NCI-H1092 treated with DMSO at 0.1 percent for 48 hours (cell line): ENCODE measurements at places on chromosomes 1 and 21.

GRCh38 chr1:204113896-204114295 is 37.9 kb downstream of the ETNK2 start:
- no peak for DNase-seq

DNA sequence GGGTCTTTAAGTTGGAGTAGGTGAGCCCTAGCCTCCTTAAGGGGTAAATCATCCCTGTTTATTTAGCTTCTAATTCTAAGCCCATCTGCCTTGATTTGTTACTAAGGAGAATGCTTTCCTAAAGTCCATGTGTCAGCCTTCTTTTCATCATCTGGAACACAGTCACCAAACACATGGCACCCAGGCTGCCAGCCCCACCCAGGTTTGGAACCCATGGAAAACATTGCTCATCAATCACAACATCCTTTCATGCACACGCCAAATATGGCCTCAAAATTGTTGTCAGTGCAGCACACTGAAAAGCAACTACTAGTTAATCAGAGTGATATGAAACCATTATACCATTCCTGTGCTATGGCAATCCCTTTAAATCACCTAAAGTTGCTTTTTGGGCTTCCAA is 386.7 kb upstream of the ESRRG start:
- no peak for DNase-seq

DNA sequence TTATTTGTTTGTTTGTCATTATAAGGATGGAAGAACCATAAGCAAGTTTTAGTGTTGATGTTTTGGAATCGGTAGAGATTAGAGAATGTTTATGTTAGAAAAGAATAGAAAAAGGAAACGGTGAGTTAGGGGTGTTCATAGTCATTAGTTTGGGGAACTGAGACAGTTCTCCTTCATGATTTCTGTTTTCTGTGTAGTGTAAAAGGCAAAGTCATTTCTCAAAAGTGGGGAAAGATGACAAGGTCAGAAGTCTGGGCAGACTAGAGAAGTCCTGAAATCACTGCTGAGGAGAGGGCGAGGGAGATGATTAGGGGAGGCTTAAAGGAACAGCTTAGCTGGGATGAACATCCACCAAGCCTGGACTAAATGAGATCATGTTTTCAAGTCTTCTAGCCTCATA is 498.9 kb downstream of the TTLL7 start:
- no peak for DNase-seq

DNA sequence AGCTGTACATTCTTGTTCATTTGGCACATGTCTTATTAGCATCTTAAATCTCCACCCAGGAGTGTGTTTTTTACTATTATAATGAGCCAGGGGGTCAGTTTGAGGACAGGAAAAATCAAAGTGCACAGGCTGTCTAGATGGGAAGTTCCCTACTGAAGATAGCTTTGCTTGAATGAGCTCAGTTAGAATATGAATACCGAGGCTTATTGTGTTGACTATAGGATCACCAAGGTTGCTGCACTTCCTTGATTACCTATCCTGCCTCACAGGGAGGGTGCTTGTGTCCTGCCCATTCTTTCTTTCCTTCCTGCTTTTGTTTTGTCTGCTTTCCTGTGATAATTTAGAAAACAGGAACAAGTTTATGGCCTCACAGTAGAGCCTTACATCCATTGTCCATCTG is 16.3 kb downstream of the PHGDH start:
- DNase-seq: no peak

DNA sequence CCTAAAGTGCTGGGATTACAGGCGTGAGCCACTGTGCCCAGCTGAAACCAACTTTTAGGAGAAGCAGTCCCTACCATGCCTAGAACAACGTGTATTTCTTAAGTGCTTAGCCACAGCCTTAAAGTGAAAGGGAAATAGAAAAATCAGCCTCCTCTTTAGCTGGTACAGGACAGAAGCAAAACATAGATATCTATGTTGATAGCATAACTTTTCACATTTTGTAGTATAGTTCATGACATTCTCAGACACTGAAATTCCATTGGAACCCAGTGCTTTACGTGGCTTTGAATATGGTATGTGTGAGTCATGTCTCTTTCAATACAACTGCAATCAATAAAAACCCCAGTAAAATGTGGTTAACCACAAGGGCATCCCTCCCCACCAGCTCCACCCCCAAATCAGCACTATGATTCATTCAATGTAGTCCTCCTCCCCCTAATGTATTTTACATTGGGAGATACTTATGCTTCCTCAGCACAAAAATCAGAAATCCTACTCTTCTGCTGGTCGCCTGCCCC is 32.1 kb downstream of the TGFB2 start:
- DNase-seq: no peak

- DNase-seq: no peak
Measured at GRCh38 chr1:219039682-219040154, 134.0 kb upstream of the LYPLAL1 start.

DNA sequence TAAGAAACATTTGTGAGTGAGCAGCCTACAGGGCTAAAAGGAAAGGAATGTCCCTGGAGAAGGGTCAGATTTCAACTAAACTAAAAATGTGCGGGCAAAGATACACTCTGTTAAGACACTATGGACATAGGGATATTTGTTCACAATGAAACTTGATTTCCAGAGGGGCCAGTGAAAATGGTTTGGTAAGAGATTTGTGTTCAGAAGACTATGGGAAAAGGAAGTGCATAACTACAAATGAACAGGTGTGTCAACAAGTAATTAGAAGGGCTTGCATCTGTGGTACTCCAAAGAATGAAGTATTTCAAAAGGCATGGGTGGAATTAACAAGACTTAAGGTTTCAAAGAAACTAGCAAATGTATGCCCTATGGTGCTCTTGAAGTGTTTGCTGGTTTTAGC is 60.4 kb downstream of the NME7 start:
- peak; percentile 17 for DNase-seq

DNA sequence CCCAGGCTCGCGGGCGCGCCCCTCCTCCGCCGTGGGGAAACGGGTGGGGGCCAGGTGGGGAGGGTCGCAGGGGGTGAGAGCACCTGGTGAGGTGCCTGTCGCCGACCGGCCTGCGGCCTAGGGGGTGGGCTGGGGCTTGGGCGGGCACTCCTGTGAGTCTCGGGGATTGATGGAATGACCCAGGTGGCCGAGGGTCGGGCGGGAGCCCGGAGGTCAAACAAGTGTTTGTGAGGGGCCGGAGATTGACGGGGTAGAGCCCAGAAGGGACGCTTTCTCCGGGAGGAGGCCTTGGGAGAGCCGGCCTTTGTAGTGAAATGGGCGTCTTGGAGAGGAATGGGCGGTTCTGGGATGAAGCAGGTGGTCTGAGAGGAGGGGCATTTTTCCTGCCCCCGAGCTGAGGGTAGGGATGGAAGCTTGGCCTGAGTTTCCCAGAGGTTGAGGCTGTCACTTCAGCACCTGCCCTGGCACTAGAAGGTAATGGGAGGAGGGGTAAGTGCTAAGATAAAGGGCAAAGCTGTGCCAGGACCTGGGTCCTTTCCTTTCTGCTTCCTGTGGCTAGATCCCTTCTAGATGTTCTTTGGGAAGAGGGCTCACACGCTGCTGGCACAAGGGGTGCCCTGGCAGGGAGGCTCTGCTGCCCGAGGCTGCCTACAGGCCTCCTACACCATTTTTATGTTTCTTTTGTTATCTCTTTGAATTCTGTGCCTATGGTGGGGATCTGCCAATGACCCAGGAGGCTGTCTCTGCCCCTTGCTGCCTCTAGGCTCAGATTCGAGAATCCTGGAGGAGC is 56.1 kb downstream of the NDUFS5 start:
- DNase-seq: peak; percentile 22

DNA sequence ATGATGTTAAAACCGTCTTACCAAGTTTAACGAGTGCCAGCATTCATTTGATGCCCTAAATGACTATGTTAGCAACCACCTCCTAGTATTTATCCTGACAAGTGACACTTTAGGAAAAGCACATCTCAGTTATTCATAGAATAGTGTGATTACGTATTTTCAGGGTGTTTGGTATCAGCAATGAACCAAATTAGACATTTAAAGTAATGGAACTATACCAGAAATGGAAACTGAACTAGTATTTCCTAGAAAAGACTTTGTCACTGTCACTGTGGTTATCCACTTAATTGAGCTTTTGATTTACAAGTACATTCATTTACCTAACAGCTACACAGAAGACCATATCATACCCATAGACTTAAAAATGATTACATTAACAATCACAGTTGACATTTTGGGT is 3.6 kb upstream of the IL12RB2 start:
- DNase-seq: no peak

DNA sequence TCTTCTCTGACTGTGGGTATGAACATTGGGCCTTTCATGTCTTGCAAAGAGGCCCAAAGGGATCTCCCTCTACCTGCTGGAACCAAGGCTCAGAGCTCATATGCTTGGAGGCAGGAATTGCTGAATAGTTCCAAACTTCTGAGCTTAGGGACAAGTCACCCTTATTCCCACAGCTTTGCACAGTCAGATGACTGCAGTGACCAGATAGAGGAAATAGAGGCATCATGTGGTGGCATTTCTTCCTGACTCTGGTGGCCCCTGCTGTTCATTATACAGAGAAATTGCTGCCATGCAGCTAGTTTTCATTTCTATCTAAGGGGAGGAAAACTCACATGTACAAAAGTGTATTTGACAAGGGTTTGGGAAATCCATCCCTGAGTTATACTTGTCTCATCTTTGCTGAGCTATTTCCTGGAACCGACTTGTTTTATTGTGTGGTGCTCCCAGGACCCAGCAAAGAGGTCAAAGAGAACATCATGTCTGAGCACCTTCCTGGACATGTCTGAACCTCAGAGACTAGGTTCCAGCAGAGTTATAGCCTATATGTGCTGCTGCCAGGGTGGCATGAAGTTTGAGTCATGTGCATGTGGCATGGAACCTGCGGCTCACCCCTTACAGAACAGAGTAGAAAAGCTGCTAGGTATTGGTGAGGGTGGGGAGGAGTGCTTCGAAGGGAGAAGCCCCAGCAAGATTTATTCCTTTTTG is 131.2 kb downstream of the PIK3R3 start:
- DNase-seq: no peak

- DNase-seq: no peak
Measured at GRCh38 chr1:104807590-104807989, 1057.9 kb downstream of the AMY1C start.

DNA sequence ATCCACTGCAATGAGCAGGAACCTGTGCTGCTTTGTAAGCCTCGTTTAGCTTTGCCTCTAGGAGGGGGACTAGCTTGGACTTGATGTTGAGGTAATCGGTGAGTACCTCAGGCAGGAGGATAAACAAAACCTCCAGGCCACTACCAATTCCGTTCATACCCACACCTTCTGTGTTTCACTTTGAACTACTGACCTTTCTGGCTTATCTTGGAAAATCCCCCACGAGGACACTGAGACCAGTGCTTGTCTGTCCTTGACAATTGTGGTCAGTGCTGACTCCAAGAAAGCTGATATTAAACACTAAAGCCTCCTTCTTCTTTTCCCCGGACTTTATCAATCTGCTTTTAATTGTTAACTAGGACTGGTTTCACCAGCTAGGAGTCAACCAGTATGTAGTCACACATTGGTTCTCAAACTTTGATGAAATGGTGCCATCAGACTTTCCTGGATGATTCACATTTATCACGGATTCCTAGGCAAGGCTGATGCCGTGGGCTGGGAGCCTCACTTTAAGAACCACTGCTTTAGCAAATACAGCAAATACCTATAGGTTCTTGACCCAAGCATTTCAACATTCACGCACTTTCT is 52.7 kb downstream of the TGFB2 start:
- no peak for DNase-seq

DNA sequence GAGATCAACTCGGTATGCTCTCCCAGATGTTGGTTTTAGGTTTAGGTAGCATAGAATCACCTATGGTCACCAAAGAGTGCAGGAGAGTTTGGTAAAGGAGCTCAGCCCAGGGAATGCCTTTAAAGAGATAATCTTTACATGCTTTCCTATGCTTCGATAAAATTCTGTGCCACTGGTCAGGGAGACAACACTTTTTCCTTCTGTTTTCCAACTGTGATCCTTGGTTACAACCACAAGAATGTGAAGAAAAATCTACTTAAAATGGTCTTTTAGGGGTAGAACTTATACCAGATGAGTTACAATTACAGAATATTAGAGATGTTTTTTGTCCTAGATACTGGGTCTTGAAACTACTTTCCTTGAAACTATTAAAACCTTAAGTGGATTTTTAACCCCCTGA is 895.6 kb downstream of the TTLL7 start:
- no peak for DNase-seq

- no peak for DNase-seq
Measured at GRCh38 chr1:1479547-1480487, 8.3 kb downstream of the ATAD3B start.

- DNase-seq: no peak
Measured at GRCh38 chr21:35142036-35142815, 93.1 kb upstream of the RUNX1 start.

- DNase-seq: peak; percentile 100
Measured at GRCh38 chr1:16248603-16249516, 11.9 kb upstream of the CPLANE2 start.

DNA sequence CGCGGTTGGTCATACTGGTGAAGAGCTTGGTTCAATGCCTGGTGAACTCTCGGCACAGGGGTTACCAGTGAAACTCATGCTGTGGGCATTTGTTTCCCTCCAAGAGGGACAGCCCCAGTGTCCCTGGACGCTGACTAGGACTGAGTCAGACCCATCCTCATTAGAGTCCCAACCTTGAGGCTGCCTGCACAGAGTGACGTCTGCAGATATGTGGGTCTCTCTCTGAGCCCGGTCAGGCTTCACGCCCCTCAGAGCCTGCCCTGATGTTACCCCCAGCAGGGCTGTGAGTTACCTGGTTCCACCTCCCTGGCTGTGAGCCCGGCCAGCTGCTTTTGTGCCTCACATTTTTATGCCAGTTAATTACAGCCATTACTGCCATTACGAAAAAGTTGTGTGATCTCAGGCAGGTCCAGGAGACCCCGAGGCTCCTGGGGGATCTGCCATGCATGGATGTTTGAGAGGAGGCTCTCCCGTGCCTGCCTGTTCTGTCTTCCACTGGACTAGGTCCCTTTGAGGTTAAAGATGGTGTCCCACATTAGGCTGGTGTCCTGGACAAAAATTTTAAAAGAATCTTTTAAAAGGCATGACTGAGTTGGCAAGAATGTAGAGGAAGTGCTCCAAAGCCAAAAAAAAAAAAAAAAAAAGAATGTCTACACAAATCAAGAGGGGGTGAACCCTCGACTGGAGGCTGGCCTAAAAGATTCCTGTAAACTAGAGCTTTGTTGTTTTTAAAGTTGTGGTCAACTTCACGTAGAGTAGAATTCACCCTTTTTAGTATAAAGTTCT is 36.6 kb upstream of the PADI1 start:
- no peak for DNase-seq

GRCh38 chr1:58293388-58293787 is 253.1 kb downstream of the OMA1 start:
- no peak for DNase-seq

DNA sequence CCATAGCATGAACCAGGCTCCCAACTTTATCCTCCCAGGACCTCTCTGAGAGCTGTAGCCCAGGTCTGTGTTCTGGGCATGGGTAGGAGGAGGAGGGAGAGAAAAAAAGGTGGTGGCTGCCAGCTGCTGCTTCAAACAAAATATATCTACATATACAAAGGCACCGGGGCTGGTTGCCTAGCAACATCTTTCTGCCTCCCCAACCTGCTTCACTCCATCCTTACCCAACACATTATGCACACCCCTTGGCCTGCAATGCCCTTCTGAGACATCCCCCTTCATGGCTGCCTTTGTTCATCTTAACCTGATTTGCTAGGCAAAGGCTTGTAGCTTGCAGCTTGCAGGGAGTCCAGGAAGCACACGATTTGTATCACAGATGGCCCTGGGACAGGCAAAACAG is 27.2 kb upstream of the ATP1A1 start:
- DNase-seq: peak; percentile 45
